ENCODE measurements at places on chromosomes 4 and X. TPM values are rescaled to one million over a fixed set of nuclear protein-coding genes. Genes with fewer than 3 reads are reported as not detected.

The CHST7 gene
- 6.2 TPM for total RNA-seq

The KLHL4 gene
- total RNA-seq, result not detected

The CXorf65 gene
- total RNA-seq, result 17.1 TPM

The ANK2 gene
- total RNA-seq, result 2.9 TPM

The SNCA gene
- 0.18 TPM for total RNA-seq

The SERTM2 gene
- not detected for total RNA-seq

The DCAF8L2 gene
- not detected for total RNA-seq

The PNMA5 gene
- not detected for total RNA-seq

The TBX22 gene
- total RNA-seq, result not detected

The ENPP6 gene
- 2.5 TPM for total RNA-seq

The RPS6KA6 gene
- not detected for total RNA-seq

The MAGEB4 gene
- not detected for total RNA-seq

The CXCL11 gene
- not detected for total RNA-seq

The IQSEC2 gene
- total RNA-seq, result 0.26 TPM

The GABRG1 gene
- total RNA-seq, result not detected

The C4orf51 gene
- not detected for total RNA-seq

The DMP1 gene
- total RNA-seq, result not detected

The FAM149A gene
- 0.61 TPM for total RNA-seq

The WAS gene
- 122 TPM for total RNA-seq

The OFD1 gene
- 21.9 TPM for total RNA-seq

The SMR3B gene
- total RNA-seq, result not detected

The APLN gene
- 0.26 TPM for total RNA-seq

The STAG2 gene
- 117 TPM for total RNA-seq

The MAGED1 gene
- 34.8 TPM for total RNA-seq

The LANCL3 gene
- total RNA-seq, result 0.49 TPM

The TREX2 gene
- total RNA-seq, result 0.83 TPM

The VCX gene
- not detected for total RNA-seq

The NUDT11 gene
- total RNA-seq, result 3.2 TPM

The ASB9 gene
- total RNA-seq, result not detected

The PAGE4 gene
- total RNA-seq, result not detected

The NUDT10 gene
- 0.20 TPM for total RNA-seq

The SMC1A gene
- total RNA-seq, result 122 TPM

The GYPE gene
- total RNA-seq, result 0.16 TPM

The NOX1 gene
- not detected for total RNA-seq

The WDR17 gene
- total RNA-seq, result 1.6 TPM

The PRDM5 gene
- not detected for total RNA-seq

The MPP1 gene
- total RNA-seq, result 28.7 TPM

The GPR34 gene
- 1.2 TPM for total RNA-seq

Measured in activated T-helper 1 cell treated with anti-CD3 and anti-CD28 coated beads, Interleukin-12 subunit alpha, Interleukin-12 subunit beta, Interleukin-2, Interleukin-4 antibody, amounts not matched to agents 30 ng/mL and 10 ng/mL and 1 ng/mL, durations not matched to agents 14 hours and 24 hours and 36 hours (primary cell).